ENCODE measurements at places on chromosomes 3 and 15. TPM values are rescaled to one million over a fixed set of nuclear protein-coding genes. Genes with fewer than 3 reads are reported as not detected.

SYNPR gene
- polyA plus RNA-seq, result not detected

UBAP1L gene
- 0.46 TPM for polyA plus RNA-seq

SMCO1 gene
- not detected for polyA plus RNA-seq

TTLL13 gene
- polyA plus RNA-seq, result 0.07 TPM

ATG3 gene
- polyA plus RNA-seq, result 44.5 TPM

ABHD17C gene
- polyA plus RNA-seq, result 30.8 TPM

ZFYVE19 gene
- polyA plus RNA-seq, result 15.6 TPM

RPP14 gene
- polyA plus RNA-seq, result 14.7 TPM

- no peak for DNase-seq
Observed at GRCh38 chr15:44595246-44595645, 58.3 kb downstream of the EIF3J start.

DNA sequence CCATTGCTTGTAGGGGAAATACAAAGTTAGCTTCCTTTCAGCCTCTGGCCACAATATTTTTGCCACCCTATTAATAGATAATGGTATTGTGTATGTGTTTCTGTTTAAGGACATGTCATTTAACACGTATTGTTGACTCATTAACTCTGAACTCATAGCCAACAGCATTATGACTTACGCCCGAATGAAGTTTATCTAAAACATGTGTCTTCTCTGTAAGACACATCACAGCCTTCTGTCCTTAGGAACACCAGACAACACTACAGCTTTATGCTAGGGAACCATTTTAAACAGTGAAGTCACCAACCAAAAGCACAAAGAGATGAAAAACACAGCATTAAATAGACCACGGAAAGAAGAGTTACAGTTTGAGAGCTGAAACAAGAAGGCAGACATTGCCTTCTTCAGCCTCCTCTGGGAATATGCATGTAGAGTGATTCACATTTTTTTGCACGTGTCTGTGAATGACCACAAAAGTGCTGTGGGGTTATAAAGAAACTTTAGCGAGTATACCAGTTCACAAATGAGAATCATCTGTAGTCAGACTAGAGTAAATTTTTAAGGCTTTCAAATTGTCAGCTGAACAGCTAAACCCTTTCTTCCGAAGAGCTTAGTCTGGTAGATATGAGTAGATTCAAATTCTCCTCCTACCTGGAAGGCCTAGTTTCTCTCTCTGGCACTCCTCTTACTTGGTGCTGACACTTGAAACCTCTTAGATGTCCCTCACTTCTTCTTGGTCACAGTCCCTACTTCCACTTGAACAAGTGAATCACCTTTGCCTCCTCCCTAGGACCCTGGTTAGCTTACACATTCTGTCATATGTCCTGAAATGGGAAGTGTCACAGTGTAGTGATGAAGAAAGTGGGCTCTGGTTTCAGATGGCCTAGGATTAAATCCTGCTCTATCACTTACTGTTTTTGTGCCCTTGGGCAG lies 32.2 kb downstream of the MCTP2 start:
- DNase-seq, result no peak

DNA sequence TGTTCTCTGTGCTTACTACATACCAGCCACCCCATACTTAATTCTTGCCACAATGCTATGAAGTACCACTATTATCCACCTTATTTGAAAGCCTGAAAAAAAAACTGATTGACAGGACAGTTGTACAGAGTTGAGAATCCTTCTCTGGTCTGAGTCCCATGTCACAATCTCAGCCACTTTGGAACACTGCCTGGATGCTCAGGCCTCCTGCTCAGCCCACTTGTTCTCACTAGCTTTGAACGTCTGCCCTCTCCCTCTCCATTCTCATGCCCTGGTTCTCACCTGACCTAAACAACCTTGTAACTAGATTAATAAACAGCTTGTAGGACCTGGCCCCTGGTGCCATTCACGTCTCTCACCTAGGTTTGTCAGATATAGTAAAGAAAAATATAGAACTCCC lies 53.9 kb downstream of the TRIM69 start:
- no peak for DNase-seq

GRCh38 chr15:34011481-34011880 lies 27.5 kb downstream of the AVEN start:
- DNase-seq, result no peak

GRCh38 chr3:138477801-138478200 lies 43.4 kb downstream of the ESYT3 start:
- no peak for DNase-seq

GRCh38 chr3:34884007-34884406 lies 755.3 kb upstream of the ARPP21 start:
- no peak for DNase-seq

- DNase-seq, result no peak
Observed at GRCh38 chr15:63530235-63530634, 25.8 kb downstream of the USP3 start.

- no peak for DNase-seq
Observed at GRCh38 chr3:178989821-178990220, 81.8 kb downstream of the ZMAT3 start.

- peak; percentile 95 for DNase-seq
Observed at GRCh38 chr15:65792138-65792987, at the start of gene DENND4A. TSS of gene DENND4A (minus strand) at chr15:65792293. CDS start at chr15:65756450, 35,843 bp downstream.

DNA sequence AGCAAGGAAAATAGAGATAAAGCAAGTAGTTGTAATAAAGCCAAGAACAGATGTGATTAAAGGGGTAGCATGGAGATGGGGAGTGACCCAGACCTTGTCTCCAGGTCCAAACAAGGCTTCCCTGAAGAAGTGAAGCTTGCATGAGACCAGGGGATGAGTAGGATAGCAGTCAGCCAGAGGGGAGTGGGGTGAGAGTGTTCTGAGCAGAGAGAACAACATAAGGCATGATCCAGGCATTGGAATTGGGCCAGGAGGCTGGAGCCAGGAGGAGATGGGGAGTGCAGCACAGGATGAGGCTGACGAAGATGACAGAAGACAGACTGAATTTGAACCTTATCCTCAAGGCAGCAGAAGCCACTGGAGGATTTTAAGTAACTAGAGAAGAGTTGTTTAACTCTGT lies 7.2 kb downstream of the TMOD2 start:
- DNase-seq, result no peak

- DNase-seq, result no peak
Observed at GRCh38 chr3:2246873-2247648, 148.4 kb downstream of the CNTN4 start.

- DNase-seq, result no peak
Observed at GRCh38 chr15:90294601-90295269, 29.3 kb downstream of the NGRN start.
